ENCODE measurements at places on chromosomes 2 and 18.

DNA sequence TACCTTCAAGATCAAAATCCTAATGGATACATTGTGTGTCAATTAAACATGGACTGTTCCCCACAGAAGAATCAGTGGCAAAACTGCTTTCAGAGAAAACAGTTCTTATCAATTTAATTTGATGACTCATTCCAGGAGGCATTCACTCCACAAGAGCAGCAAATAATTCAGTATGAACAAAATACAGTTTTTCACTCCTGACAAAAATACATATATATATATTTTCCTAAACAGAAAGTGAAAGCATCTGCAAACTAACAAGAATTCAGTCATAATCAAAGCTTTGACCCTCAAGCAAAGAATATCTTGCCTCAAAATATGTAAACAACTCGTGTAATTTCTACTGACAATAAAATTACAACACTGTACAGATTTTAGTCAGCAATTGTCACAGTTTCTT is 685.1 kb upstream of the SLC8A1 start:
- DNase-seq = no peak

DNA sequence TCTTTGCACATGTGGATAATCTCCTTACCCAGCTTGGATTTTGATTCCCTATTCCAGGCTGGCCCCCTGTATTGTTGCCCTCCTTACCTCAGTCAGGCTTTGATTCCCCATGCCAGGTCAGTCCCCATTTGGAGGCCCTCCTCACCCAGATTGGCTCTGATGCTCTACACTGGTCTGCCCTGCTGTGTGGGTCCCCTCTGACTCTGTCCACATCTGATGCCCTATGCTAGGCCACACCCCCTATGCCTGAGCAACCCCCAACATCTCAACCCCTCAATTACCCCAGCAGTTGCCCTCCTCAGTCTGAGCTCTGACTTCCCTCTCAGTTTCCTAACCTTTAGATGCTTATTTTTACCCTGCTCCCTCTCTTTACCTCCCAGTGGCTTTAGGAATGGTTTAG is 89.4 kb downstream of the UBR3 start:
- no peak for DNase-seq

DNA sequence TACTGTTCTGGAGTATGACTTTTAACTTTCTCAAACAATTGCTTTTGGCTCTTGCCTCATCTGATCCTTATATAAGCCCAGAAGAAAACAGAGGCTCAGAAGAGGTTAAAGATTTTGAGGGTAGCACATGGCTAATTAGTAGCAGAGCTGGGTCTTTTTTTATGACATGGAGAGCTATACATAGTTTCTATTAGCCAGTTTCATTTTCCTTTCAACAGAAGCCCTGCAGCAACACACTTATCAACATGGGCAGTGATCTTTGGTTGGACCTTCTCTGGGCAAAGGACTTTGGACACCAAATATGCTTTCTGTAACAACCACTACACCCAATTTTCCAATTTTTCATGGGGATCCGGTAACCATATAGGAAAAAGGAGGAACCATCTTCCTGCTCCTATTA is 64.9 kb downstream of the NCKAP5 start:
- DNase-seq = no peak

- no peak for DNase-seq
Observed at GRCh38 chr2:174059178-174059883, 94.2 kb upstream of the SP3 start.

- DNase-seq = no peak
Observed at GRCh38 chr2:28778392-28778791, 26.8 kb downstream of the PPP1CB start.

Data from frontal cortex (tissue), 4 donors.